ENCODE measurements at places on chromosomes 1 and 21.

DNA sequence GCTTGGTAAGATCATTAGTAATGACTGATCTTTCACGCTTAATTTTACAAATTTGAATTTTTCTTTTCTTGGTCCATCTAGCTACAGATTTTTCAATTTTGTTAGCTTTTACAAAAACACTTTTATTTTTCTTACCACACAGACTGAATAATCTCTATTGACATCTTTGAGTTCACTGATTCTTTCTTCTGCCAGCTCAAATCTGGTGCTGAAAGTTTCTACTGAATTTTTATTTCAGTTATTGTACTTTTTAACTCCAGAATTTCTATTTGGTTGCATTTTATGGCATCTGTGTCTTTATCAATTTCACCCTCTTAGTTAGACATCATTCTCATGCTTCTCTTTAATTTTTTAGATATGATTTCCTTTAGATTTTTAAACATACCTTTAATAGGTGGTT is 584.7 kb downstream of the LMO4 start:
- DNase-seq: no peak

GRCh38 chr1:220888417-220888986 is 9.3 kb downstream of the HLX start:
- no peak for DNase-seq

DNA sequence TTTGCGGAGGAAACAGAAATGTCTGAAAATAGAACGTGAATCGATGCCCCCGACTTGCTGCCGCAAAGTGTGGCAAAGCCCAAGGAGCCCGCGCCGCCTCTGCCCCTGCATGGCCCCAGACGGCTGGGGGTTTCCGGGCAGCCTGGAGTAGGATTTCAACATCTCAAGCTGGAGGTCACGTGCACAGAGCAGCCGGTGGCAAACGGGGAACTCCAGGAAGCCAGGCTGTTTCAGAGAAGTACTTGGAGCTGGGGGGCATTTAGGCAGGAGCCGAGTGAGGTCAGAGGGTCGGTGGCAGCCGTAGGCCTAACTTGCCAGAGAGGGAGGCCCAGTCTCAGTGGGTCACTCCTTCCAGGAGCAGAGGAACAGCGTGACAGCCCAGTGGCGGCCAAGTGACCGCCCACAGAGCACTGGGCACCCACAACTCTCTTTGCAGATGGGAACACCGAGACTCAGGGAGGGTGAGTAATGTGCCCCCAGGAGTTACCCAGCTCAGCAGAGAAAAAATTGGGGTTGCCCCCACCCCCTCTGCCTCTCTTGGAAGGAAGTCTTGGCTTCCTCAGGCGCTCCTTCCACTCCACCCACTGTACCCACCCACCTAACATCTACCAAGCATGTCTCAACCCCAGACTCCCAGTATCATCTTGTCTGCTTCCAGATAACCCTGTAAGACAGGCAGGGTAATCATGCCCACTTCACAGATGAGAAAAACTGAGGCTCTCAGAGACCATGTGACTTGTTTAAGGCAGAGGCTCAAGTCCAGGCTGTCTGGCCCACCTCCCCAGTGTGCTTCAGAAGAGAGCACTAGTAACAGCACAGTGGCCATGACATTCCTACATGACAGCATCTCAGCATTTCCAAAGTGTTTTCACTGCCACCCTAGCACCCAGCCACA is 179.4 kb downstream of the HIVEP3 start:
- DNase-seq: peak; percentile 45

DNA sequence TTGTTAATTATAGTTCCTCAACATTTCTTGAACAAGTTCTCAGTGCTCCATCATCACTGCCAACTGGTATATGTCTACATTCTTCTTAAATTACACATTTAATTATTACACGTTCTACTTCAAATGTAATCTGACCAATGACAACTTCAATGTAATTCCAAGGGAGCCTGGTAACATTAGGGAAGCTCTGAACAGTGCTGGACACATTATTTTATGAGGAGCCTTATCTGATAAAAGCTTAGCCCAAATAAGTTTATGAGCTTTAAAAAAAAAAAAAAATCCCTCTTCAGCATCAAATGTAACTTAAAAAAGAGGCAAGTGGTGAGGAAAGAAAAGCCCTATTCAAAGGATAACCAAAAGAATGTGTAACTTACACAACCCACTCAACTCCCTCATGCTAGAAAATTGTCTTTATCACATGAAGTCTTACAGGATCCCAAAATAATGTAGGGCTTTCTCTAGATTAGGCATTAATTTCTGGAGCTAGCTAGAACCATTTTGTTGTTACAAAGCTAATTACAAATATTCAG is 35.2 kb upstream of the ABCA4 start:
- DNase-seq: no peak

DNA sequence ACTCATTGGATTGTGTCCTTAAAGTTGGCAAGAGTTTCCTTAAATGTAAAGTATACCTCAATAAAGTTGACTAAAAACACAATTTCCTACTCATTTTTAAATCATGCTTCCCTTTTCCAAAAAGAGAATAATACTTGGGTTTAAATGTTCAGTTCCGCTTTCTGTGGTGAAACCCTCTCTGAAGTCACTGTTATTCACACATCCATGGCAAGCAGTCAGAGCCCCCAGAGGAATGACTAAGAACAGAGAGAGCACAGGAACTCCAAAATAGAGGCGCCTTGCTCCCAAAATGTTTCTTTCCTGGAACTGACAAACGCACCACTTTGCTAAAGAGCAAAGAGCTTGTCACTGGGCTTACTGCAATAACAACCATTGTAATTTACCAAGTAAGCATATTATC is 142.5 kb downstream of the TIAM1 start:
- no peak for DNase-seq

GRCh38 chr1:211811848-211812247 is 18.7 kb downstream of the LPGAT1 start:
- no peak for DNase-seq

GRCh38 chr1:25053576-25054250 is 123.6 kb upstream of the RUNX3 start:
- DNase-seq: no peak

DNA sequence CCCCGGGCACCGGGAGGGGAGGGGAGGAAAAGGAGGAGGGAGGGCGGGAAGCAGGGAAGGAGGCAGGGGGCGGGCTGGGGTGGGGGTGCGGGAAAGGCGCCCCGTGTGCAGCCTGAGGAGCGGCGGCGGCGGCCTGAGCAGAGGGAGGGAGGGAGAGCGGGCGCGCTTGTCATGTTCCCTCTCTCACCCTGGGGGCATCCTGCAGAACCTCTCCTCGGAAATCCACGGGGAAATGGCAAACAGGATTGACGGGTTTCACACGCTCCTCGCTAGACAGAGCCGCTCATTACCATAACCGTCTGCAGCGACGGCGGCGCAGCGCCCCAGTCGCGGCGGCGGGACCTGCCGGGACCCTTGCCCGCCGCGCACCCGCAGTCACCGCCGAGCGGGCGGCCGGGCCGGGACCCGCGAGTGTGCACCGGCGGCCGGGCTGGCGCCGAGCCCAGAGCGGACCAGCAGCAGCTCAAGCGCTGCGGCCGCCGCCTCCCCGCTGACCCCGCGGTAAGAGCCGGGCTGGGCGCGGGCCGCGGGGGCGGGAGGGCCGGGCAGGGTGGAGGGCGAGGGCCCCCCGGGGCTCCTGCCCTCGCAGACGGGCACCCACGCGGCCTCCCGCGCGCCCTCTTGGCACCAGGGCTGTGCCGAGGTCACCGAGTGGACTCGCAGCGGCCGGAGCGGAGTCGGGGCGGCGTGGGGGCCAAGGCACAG is at the start of gene SERTAD4:
SERTAD4 (plus strand) TSS at position 286 of the 705 bp plus-strand sequence. CDS start 5,165 bp downstream, outside the sequence.
- DNase-seq: no peak

- DNase-seq: no peak
Observed at GRCh38 chr21:42993051-42993712, 18.8 kb downstream of the PKNOX1 start.

GRCh38 chr21:27221077-27221476 is 254.2 kb upstream of the ADAMTS5 start:
- no peak for DNase-seq

- DNase-seq: no peak
Observed at GRCh38 chr1:152013664-152014237, 20.1 kb upstream of the S100A10 start.

DNA sequence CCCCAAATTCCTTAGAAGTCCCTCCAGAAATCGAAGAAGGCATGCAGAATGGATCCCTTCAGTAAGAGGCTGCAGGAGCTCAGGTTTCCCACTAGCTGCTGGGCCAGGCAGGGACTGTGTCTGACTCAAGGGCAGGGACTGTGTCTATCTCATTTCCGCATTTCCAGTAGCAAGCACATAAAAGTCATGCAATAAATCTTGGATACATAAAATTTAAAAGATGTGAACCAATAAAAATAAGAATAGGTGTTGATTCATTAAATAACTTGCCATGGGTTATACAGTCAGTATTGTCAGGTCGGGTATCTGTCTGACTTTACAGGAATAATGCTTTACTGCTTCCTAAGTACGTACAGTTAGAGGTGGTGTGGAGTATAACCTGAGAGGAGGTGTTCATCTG is 15.2 kb downstream of the PM20D1 start:
- no peak for DNase-seq

DNA sequence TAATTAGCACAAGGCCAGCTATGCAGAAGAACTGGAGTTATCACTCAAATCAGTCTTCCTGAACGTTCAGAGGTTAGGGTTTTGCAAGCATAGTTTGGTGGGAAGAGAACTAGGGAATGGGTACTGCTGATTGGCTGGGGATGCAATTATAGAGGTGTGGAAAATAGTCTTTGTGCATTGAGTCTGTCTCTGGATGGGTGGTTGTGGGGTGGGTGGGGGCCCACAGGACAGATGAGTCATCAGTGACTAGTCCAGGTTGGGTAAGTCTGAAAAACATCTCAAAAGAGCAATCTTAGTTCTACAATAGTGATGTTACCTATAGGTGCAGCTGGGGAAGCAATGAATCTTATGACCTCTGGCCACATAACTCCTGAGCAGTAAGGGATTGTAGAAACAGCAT is 89.7 kb upstream of the HMCN1 start:
- no peak for DNase-seq

- no peak for DNase-seq
Observed at GRCh38 chr1:156807627-156808026, 9.0 kb downstream of the SH2D2A start.

- no peak for DNase-seq
Observed at GRCh38 chr1:113207019-113207418, 134.0 kb downstream of the LRIG2 start.

DNA sequence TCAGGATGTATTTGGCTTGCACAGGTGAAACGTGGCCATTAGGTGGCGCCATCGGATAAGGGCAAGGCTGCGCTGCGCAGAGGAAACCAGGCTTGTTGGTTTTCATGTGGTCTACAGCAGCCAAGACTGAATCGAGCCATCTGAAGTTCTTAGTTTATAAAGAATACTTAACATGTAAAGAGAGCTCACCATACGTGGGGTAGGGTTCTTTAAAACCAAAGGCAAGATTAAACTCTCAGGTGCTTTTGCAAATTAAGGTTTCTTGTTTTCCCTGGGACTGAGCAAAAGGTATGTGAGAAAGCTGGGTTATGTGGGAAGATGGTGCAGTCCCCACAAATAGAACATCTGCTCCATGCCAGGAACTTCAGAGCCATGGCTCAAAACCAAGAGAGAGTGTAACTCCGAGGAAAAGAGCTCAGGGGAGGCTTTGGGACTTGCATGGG is 9.3 kb downstream of the MASP2 start:
- DNase-seq: peak; percentile 82

GRCh38 chr1:231480008-231480407 is 48.5 kb upstream of the TSNAX start:
- DNase-seq: no peak

- no peak for DNase-seq
Observed at GRCh38 chr1:103198076-103198475, 89.8 kb upstream of the COL11A1 start.

DNA sequence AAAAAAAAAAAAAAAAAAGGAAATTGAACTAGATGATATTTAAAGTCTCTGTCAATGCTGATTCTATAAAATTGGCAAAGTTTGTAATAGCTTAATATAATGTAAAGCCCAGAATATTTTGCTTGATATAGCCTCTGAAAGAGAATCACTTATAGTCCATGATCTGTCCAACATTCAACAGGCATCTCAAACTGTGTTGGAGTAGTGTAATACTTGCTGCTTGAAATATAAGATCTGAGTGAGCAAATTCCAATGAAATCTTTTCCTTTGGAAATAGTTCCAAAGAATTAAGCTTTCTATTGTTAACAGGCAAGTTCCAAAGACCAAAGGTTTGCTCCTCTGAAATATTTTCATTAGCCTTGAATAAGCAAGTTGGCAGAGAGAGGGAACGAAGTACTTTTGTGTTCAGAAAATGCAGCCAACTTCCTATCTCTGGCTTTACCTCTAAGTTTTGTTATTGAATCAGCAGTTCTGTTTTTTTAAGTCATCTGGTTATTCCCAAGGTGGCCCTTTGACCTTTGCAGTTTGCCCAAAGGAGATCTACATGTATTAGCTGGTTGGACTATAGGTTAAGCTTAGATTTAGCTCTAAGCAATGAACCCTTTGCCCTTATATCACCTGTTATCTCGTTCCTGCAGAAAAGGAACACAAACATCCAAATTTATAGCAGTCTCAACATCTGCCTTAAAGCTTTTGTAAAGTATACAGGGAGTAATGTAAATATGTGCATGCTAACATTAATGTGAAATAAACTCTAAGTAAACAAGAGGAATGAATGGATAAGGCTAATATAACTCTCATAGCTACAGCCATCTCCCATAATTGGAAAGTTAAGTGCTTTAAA is 24.4 kb upstream of the CEP350 start:
- DNase-seq: no peak

GRCh38 chr1:201291916-201292315 is 8.6 kb downstream of the PKP1 start:
- no peak for DNase-seq

DNA sequence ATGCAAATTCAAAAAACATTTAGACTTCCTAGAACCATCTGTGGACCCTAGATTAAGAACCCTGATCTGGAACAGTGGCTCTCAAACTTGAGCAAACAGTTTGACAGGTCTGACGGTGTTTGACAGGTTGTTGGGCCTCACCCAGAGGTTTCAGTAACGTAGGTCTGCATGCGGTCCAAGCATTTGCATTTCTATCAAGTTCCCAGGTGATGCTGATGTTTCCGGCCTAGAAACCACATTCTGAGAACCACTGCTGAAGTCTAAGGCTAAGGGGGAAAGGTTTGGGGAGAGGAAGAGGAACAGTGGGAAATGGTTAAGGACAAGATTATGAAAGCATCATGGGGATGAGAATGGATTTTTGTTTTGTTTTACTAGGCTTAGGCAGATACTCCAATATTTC is 48.6 kb downstream of the MDM4 start:
- no peak for DNase-seq

GRCh38 chr1:94702442-94702815 is 117.7 kb upstream of the SLC44A3 start:
- DNase-seq: no peak

GRCh38 chr21:42218836-42219605 is at the start of gene ABCG1:
TSS of gene ABCG1 (plus strand) at chr21:42219140. CDS start at chr21:42219263, 123 bp downstream.
- no peak for DNase-seq

- DNase-seq: no peak
Observed at GRCh38 chr1:61011561-61012263, 70.6 kb upstream of the NFIA start.

Data from stimulated activated CD8-positive, alpha-beta memory T cell treated with anti-CD3 and anti-CD28 coated beads, Interleukin-4, amount 100 ng/mL, for 1 hour (primary cell).